ENCODE measurements at places on chromosomes 5 and 9.

DNA sequence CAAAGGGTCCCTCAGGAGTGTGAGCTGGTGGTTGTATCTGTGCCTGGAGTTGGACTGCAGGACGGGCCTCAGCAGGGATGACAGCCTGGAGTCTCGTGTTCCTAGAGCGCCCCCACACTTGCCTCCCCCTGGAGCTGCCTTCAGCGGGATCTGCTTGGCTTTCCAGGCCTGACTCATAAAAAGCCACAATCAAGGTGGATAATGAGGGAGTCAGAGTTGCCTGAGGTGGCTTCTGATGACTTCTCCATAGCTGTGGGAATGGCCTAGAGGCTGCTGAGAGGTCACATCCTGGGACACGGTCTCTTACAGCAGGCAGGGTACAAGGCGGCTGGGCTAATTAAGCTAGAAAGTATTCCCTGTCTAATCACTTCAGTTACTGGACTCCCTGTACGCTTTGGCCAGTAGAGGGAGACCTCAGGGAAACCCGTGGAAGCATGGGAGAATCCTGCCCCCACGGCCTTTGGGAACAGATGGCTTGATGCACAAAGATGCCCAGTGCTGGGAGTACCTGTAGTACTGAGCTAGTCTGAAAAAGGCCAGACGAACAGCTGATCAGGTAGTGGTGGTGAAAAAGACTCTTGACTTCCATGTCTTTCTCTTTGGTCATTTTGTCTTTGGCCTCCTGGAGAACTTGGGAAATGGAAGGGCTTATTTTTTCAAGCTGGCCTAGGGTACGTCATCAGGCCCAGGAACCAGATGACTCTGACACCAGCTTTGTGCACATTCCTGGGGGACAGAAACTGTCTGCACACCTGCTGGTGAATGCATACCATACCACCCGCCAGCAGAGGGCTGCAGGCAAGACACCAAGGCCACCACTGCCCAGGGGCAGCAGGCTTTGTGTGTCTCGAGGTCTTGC lies 16.1 kb upstream of the FRRS1L start:
- no peak for DNase-seq

GRCh38 chr5:39302472-39302871 lies 61.8 kb downstream of the C9 start:
- no peak for DNase-seq

- DNase-seq: no peak
These were observed 195.3 kb downstream of the CNTLN start for GRCh38 chr9:17330097-17330496.

DNA sequence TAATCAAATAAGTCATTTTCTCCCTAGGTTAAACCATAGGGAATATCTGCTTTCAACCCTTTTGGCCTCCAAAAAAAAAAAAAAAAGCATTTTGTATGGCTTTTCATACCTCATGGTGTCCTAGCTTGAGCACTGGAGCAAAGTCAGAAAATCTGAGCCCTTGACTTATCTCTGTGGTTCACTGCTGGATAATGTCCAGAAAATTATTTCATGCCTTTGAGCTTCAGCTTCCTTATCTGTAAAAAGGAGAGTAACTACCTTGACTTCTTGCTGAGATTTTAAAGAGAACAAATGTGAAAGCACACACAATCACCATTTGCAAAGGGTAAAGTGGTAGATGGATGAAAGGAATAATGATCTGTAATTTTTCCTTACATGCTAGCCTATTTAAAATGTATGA lies 165.9 kb downstream of the ALDH1A1 start:
- DNase-seq: no peak

DNA sequence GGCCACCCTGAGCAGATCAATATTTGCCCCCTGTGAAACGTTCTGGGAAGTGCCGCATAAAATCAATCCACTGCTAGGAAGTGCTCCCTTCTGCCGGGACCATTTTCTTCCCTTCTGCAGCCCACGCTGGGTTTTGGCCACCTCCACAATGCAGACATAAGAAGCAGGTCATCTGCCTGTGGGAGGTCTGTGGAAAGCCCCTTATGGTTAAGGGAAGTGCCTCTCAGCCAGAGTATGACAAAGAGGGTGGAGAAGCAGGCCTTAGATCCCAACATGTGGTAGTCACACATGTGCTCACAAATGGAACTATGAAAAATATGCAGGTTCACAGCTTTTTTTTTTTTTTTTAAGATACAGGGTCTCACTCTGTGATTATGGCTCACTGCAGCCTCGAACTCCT lies 82.8 kb downstream of the SLC1A3 start:
- no peak for DNase-seq

DNA sequence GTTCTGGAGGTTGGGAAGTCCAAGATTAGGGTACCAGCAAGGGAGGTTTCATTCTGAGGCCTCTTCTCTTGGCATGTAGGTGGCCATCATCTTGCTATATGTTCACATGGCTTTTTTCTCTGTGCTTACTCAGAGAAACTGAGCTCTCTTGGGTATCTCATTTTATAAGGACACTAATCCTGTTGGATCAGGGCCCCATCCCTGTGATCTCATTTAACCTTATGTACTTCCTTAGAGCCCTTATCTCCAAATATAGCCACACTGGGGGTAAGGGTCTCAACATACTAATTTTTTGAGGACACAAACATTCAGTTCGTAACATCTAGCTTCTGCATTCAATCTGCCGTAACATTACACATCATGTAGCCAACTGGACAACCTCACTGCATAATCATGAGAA lies 6.6 kb downstream of the DHX29 start:
- no peak for DNase-seq

- no peak for DNase-seq
These were observed 791 bp downstream of the RAPGEF6 start for GRCh38 chr5:131634238-131634637.

DNA sequence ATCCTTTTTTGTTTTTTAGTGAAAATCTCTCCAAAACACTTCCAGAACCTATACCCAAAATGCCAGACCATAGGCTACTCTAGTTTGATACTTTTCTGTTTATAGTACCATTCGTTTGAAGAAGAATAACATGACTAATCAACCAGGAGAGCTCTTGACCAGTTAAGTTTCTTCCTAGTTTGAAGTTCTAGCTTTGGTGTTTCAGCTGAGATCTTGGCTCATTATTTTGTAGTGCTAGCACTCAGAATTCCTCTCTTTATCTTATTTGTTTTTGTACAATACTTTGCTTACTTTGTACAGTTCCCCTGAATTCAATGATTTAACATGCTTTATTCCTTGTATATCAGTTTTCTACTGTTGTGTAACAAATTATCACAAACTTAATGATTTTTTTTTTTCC lies 911.6 kb downstream of the EFNA5 start:
- DNase-seq: no peak

DNA sequence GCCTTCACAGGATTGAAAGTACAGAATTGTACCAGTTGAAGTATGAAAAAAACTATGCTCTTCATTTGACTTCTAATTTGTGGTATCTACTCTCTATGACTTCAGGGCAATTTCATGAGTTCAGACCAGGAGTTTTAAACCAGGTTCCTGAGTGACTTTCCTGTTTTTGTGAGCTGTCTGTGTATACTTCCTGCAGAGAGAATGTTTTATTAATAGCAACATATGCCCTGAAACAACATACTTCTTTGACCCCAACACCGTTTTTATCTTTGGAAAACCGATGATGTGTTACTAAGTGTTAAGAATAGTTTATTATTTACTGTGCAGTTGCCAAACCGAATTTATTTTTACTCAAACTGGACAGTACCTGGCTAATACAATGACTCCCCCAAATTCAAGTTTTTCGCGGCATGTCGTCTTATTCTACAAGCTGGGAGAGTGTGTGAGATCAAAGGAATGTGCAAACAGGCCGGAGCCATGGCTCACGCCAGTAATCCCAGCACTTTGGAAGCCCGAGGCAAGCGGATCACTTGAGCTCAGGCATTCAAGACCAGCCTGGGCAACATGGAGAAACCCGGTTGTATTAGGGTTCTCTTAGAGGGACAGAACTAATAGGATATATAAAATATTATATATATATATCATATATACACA lies 58.7 kb upstream of the ERBIN start:
- no peak for DNase-seq

DNA sequence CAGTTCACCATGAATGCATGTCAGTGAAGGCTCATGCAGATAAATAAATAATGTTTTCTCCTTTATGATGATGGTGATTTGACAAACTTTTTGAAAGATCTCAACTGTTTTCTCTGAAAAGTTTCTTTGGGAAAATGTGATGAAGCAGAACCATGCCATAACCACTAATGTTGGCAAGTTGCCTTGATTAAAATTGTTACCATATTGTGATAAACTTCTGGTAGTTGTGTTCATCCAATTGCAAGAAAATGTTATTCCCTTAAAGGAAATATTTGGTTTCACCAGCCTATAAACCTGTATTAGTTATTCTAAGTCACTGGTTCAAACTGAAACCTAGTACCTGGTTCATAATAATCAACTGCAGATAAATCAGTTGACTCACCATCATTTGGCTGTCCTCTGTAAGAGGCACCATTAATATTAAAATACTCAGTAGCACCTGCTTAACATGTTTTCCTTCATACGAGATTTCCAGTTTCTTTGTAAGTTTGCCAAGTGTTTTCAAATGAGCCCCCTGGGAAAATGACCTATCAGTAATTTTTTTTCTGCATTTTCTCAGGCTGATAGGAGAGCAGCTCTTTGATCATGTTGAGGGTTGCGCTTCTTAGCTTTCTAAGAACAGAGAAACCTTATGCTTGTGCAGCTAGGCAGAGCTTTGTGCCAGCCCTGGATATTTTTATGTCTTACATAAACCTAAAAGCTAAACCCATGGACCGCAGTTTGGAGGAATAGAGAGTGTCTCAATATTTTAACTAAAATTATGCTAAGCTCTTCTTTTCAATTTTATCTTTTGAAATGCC lies 88.0 kb downstream of the LURAP1L start:
- DNase-seq: no peak

- DNase-seq: no peak
These were observed 1.2 kb upstream of the REXO4 start for GRCh38 chr9:133419005-133419404.

GRCh38 chr9:123120131-123120530 lies 86.7 kb downstream of the GPR21 start:
- DNase-seq: no peak

DNA sequence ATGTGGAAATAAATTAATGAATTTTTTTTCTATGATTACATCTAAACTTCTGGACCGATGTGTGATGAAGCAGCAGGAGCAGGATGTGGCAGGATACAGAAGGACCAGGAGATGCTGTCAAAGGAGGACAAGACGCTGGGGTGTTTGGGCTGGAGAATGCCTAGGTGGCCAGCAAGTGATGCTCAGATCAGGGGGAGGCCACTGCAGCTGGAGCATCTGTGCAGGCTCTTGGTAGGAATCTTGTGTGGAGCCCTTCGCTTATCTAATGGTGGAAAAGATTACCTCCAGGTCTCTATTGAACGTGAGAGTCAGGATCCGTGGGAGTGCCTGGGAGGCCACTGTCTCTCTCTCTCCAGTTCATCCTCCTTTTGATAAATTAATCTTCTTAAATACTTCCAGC lies 79.8 kb downstream of the MRPL36 start:
- no peak for DNase-seq

- DNase-seq: no peak
These were observed 15.6 kb upstream of the CD74 start for GRCh38 chr5:150428106-150428876.

GRCh38 chr5:149466457-149466972 lies 84.7 kb downstream of the CSNK1A1 start:
- DNase-seq: no peak

GRCh38 chr5:39497322-39497721 lies 72.5 kb upstream of the DAB2 start:
- no peak for DNase-seq

GRCh38 chr9:111298731-111299598 lies 31.1 kb downstream of the OR2K2 start:
- DNase-seq: peak; percentile 39

GRCh38 chr9:115036691-115037090 lies 81.3 kb downstream of the TNC start:
- no peak for DNase-seq

GRCh38 chr5:173247041-173247440 lies 12.0 kb upstream of the NKX2-5 start:
- no peak for DNase-seq

GRCh38 chr9:91192381-91193086 lies 169.2 kb downstream of the AUH start:
- DNase-seq: no peak

GRCh38 chr5:9930156-9930555 lies 300.0 kb upstream of the TAS2R1 start:
- no peak for DNase-seq

GRCh38 chr9:125821078-125821477 lies 73.9 kb downstream of the PBX3 start:
- no peak for DNase-seq

GRCh38 chr9:113574441-113575262 lies 111.1 kb downstream of the RGS3 start:
- DNase-seq: no peak

GRCh38 chr5:148542812-148543211 lies 111.5 kb downstream of the HTR4 start:
- no peak for DNase-seq

GRCh38 chr9:111356481-111357244 lies 26.6 kb upstream of the OR2K2 start:
- DNase-seq: no peak

DNA sequence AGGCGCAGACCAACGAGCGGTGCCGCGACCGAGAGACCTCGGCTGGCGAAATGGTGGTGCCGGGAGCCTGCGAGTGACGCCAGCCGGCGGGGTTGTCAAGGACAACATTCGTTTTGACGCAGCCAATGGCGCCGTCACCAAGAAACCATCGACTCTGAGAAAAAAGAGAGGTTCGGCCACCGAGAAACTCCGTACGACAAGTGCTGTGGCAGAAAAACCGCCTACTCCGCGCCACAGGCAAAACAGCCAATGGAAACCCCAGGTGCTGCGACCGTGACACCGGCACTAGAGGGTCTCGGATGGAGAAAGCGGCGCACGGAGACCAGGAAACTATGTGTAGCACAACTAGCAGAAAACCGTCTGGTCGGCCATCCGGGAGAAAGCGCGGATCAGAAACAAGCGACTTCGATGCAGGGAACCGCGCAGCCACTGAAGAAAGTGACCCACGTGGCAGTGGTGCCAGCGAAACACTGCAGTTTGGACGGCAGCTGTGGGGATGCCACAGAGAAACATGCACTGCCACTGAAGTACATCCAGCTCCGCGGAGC lies 88.8 kb downstream of the ANXA2R start:
- peak; percentile 81 for DNase-seq

GRCh38 chr9:89254773-89255125 lies 56.2 kb upstream of the CKS2 start:
- DNase-seq: no peak
